Esophagus squamous epithelium (tissue), 5 donors: ENCODE measurements at places on chromosomes 3 and 15.

DNA sequence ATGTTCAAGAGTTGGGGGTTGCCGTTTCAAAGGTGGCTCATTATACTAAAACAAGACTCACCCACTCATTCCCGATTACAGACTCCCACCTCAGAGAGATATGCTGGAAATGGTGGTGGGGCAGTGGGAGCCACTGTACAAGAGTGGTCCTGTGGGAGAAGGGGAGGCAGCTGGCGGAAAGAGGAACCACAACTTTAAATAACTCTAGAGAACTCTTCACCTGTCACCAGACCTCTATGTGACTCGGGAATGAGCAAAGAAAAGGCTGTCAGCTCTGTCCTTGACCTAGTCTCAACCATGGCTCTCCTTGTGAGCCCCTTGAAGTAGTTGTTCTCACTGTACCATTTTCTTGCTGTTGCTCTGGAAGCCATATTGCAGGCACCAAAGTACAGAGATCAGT, 293.8 kb downstream of the CHST2 start:
- DNase-seq = no peak

GRCh38 chr3:123385981-123386380, 62.9 kb downstream of the ADCY5 start:
- no peak for DNase-seq

DNA sequence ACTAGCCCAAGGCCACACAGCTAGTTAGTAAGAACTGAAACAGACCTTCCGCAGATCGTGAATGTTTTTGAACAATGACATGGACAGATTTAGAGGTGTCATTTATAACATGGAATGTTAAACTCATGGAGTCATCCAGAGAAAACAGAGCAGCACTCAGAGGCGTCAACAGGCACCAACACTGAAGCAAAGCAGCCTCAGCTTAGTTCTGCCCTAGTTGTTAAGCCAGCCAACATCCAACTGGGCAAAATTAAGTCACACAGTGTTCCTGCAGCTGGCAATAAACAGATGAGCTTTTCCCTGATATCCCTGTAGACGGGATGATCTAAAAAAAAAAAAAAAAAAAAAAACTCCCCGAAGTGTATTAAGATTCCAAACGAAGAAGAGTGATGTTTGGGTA, 13.6 kb downstream of the DCLK3 start:
- DNase-seq = no peak

DNA sequence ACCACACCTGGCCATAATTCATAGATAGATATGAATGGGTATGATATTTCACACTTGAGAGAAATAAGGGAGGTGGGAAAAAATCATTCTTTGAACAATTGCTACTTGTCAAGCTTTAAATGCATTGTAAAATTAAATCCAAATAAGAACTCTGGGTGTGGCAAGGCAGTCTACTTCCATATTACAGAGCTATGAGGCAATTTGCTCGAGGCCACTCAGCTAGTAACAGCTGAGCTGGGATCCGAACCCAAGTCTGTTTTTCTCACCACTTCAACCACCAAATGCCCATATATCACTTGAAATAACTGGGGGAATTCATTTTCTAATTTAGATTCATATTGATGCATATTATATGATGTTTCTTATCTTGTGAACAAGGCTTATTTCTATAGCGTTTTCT, 482.2 kb upstream of the ADAMTS9 start:
- DNase-seq = no peak

- no peak for DNase-seq
Measured at GRCh38 chr15:68782589-68783161, 38.0 kb downstream of the ANP32A start.

- no peak for DNase-seq
Measured at GRCh38 chr3:165669504-165669903, 167.7 kb downstream of the BCHE start.

GRCh38 chr3:140588558-140588957, 89.3 kb upstream of the TRIM42 start:
- no peak for DNase-seq

- no peak for DNase-seq
Measured at GRCh38 chr3:112605285-112605684, 35.7 kb downstream of the CCDC80 start.

GRCh38 chr3:138271189-138271794, 58.4 kb downstream of the NME9 start:
- no peak for DNase-seq

GRCh38 chr3:161273589-161274218, 52.6 kb downstream of the NMD3 start:
- DNase-seq = no peak

- DNase-seq = no peak
Measured at GRCh38 chr15:36175741-36176291, 403.6 kb upstream of the CDIN1 start.

GRCh38 chr3:15367059-15367458, 34.7 kb upstream of the SH3BP5 start:
- no peak for DNase-seq

GRCh38 chr3:180871901-180872300, 40.6 kb upstream of the FXR1 start:
- DNase-seq = no peak

DNA sequence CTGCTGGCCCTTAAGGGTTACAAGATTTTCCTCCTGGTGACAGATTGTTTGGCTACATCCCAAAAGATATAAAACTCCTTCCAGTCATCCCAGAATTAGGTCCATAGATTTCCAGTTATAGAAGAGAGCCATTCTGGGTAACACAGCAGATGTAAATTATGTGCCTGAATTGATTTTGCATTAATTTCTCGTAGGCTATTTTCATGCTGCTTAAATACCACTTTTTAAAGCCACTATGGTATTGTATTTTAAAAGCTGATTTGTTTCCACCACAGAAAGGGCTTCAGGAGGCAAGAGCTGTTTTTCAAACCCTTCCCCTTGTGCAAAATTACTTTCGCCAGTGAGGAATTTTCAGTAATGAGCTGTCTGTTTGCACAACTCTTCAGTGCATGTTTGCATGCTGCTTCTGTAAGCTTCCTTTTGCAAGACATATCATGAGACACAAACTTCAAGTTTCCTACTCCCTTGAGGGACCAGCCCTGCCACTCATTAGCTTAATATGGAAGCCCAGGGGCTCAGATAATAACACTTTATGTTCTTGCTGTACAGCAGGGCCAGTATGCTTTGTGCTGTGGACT, 105.4 kb upstream of the TNIK start:
- no peak for DNase-seq

DNA sequence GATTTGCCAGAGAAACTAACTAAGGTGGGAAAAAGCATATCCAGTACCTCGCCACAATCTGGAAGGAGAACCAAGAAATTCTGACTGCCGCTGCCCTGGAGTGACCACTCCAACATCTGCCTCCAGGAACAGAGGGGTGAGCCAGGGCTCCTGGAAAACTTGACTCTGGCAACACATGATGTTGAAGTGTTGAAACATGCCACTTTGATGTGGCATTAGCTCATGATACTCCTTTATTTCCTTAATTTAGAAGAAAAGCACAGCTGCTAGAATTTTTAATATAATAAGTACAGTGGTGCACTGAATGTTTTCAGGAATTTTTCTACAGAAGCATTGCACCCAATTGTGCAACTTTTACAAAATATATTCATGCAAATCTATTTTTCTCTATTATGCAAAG, 109.9 kb upstream of the BCL6 start:
- DNase-seq = no peak

DNA sequence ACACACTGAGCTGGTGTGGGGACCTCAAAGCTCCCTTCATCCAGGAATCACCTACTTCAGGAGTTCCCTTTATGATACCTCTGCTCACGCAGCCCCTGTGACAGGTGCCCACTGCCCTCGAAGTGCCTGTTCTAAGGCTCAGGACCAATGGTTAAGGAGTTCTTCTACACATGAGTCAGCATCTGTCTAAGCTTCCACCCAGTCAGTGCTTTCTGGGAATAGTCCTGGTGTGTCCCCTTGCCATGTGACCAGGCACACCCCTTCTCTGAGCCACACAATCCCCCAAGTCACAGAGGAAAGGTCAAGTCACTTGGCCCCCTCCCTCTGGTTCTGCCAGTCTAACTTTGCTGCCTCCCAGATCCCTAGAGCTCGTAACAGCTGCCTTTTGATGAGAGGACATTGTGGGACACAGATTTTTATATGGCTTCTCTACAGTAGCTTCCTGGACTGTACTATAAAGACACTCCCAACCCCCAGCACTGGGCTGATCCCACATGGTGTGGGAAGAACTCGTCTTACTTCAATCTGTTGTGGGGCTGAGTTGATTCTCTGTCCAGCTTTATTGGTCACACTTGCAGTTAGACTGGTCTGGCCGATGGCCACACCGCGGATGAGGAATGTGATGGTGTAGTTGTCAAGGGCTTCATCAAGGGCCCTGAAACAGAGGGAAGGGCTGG, 78.8 kb downstream of the NUP210 start:
- DNase-seq = no peak

DNA sequence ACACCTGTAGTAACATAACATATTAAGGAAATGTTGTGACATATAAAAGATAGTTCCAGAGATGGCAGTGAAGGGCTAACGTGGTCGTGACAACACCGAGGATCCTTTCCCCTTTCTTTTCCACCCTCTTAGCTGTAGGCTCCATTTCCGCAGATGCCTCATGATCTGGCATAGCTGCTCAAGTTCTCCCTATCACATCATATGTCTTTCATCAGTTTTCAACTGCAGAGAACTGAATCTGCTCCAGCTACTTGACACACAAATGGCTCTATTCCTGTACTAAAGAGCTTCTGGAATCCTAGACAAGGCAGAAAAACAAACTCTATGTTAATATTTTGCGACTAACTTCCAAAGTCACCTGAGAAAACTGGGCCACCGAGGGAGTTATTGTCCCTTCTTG, 275.0 kb upstream of the SLCO3A1 start:
- no peak for DNase-seq

DNA sequence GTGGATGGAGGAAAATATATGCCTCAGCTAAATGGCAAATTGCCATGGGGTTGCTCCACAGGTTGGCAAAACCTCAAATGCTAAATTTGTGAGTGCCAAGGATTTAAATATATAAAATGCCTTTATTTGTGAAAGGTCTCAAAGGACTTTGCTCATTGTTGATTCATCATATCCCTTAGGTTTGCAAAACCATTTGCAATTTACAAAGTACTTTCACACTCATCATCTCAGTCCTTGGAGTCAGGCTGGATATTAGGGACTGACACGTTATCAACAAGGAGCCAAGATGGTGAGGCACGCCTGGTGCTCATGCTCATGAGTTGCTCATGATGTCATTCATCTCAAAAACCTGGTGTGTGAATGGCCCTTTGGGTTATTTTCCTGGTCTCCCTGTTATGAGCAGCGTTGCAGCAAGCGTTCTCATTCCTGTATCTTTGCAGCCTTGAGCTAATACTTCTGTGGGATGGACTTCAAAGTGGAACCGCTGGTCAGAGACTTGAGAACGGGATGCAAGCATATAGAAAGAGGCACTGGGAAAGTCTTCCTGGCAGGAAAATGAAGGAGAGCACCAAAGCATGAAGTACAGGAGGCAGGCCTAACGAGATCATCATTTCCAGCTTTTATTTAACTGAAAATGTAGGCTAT, 66.0 kb downstream of the MYO1E start:
- no peak for DNase-seq

GRCh38 chr3:61922118-61922517, 360.7 kb downstream of the PTPRG start:
- DNase-seq = no peak

- DNase-seq = no peak
Measured at GRCh38 chr3:196108075-196108743, 26.3 kb upstream of the TFRC start.

DNA sequence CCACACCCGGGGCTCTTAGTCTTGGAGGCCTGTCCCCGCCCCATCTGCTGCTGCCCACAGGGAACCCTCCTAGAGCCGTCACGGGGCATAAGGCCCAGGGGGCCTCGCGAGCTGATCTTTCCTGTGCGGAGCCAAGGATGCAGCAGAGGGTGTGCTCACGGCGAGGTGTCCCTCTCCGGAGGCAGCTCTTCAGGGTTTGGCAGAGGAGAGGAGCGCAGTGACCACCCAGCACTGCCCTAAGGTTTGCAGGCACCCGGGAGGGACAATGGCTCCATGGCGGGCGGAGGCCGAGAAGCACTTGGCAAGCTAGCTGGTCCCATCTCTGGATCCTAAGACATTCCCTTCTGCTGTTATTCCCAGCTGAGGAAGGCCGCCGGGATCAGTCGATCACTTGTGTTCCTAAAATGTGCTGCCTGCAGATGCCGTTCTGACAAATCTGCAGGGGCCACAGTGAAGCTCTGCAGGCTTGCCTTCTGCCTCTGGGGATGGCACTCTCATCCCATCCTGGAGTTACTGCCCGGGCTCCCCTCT, 47.4 kb upstream of the PCSK6 start:
- DNase-seq = no peak

DNA sequence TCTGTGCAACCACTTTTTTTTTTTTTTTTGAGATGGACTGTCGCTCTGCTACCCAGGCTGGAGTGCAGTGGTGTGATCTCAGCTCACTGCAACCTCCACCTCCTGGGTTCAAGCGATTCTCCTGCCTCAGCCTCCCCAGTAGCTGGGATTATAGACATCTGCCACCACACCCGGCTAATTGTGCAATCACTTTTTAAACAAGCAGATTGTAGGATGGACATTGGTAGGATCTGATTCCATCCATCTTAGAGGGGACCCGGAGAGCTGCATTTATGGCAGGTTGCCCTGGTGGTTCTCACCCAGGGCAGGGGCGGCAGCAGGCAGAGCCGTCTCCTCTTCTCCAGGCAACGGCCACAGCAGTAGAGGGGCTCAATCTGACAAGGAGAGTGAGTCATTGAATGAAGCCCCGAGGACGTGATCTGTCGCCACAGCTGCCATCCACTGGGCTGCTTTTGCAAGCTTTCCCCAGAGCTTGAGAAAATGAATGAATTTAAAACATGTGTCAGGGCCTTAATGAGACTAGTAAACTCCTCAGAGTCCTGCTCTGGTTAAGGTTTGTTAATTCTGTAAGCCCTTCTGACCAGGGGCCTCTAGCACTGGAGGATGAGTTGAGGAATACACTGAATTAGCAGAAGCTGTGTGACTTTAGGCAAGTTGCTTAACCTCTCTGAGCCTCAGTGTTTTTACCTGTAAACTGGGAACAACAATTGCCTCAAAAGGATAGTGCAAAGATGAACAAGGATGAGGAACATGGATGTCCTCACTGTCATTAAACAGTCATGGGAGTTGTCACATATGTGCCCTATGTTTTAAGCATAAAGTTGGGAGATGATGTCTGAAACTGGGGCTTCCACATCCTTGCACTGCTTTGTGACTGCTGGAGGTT, 129.1 kb downstream of the ASB7 start:
- DNase-seq = no peak

GRCh38 chr15:58247855-58248842, 110.0 kb downstream of the AQP9 start:
- DNase-seq = no peak

- DNase-seq = no peak
Measured at GRCh38 chr3:72957297-72957696, 39.3 kb upstream of the PPP4R2 start.
